ENCODE measurements at places on chromosomes 6 and 20.

- DNase-seq, result no peak
Observed at GRCh38 chr6:165752451-165752850, 89.4 kb upstream of the PDE10A start.

DNA sequence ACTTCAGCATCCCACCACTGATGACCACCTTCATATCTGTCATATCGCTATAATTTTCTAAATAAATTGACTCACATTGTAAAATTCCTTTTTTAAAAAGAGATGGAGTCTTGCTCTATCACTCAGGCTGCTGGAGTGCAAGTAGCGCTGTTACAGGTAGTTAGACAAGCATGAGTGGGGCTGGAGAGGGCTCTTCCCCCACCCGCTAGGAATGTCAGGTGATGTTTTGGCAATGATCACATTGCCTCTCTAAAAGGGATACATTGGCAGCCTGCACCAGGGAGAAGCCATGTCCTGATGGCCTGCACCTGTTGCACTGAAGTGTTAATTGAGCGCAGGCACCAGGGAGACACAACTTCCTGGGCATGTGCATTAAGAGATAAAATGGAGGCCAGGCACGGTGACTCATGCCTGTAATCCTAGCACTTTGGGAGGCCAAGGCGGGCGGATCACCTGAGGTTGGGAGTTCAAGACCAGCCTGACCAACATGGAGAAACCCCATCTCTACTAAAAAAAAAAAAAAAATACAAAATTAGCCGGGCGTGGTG is 16.9 kb upstream of the SLC22A16 start:
- no peak for DNase-seq

GRCh38 chr6:134436950-134437349 is 119.0 kb upstream of the SGK1 start:
- DNase-seq, result no peak

DNA sequence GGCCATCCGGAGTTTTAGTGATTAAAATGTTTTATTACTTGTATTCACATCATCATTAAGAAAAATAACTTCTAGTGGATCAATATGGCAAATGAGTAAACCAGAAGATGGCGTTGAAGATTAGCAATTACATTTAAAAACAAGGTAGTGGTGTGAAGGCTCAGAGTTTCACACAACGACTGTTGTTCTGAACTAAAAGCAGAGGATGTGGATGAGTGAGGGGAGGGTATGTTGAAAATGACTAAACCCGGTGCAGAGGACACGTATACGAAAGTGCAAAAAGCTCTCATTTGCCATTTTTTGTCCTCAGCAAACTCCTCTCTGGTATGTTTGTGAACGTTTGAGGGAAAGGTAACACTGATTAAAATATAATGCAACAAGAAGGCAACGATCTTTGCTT is 1.9 kb upstream of the IRF4 start:
- no peak for DNase-seq

- no peak for DNase-seq
Observed at GRCh38 chr20:54293526-54293925, 85.6 kb downstream of the PFDN4 start.

DNA sequence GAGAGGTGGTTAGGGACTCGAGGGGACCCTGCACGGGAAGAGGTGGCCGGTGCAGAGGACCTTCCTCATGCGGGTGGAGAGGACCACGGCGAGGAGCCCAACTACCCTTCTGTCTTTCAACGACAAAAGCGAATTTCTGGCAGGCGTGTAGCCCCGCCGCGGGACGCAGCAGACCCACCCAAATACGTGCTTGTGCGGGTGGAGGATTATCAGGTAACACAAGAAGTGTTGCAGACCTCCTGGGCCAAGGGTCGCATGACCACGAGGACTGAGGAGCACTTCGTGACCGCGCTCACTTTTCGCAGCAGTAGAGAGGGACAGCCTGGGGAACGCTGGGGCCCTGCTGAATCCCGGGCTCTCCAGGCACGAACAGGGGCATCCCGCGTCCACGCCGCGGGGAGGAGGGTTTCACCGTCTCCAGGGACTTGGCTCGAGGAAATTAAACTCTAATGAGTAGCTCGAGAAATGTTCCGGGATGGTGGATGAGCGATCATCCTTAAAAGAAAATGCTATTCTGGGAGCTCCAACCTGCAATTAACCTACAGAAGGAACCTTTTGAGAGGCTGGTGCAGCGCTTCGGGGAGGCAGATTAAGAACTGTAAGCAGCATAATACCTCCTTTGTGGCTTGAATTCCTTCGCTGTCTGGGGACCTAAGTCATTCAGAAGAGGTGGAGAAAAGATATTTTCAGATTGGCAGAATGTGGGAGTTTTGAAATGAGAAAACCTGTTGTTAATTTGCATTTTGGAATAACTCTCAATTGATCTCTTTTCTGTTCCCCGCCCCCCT is 804 bp downstream of the C6orf141 start:
- DNase-seq, result no peak

- DNase-seq, result no peak
Observed at GRCh38 chr6:159104163-159104925, 59.6 kb upstream of the TAGAP start.

- no peak for DNase-seq
Observed at GRCh38 chr6:93915961-93916360, 496.6 kb upstream of the EPHA7 start.

GRCh38 chr20:44733341-44734069 is 12.2 kb upstream of the KCNK15 start:
- no peak for DNase-seq

- DNase-seq, result no peak
Observed at GRCh38 chr6:122365775-122366403, 33.6 kb upstream of the HSF2 start.

- DNase-seq, result peak; percentile 36
Observed at GRCh38 chr6:144104898-144105487, 9.6 kb upstream of the SF3B5 start.

- no peak for DNase-seq
Observed at GRCh38 chr6:142857233-142857761, 87.7 kb downstream of the HIVEP2 start.

DNA sequence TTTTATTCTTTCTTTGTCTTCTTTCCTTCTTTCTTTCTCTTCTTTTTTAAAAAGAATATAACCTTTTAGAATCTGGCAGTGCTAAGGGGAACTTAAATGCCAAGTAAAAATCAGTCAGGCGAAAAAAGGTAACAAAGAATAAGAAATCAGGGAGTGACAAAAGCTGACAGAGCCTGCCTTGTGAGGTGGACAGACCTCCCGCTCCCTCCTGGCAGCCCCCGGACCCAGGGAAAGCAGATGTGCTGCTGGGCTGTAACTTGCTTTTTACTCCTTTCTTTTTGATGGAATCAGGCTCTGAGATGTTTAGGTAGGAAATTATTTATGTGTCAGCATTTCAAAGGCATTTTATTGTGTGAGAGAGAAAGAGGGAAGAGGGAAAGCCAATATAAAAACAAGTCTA is 95.5 kb upstream of the TRAF3IP2 start:
- DNase-seq, result no peak

- no peak for DNase-seq
Observed at GRCh38 chr6:53333439-53334408, 15.0 kb downstream of the ELOVL5 start.

DNA sequence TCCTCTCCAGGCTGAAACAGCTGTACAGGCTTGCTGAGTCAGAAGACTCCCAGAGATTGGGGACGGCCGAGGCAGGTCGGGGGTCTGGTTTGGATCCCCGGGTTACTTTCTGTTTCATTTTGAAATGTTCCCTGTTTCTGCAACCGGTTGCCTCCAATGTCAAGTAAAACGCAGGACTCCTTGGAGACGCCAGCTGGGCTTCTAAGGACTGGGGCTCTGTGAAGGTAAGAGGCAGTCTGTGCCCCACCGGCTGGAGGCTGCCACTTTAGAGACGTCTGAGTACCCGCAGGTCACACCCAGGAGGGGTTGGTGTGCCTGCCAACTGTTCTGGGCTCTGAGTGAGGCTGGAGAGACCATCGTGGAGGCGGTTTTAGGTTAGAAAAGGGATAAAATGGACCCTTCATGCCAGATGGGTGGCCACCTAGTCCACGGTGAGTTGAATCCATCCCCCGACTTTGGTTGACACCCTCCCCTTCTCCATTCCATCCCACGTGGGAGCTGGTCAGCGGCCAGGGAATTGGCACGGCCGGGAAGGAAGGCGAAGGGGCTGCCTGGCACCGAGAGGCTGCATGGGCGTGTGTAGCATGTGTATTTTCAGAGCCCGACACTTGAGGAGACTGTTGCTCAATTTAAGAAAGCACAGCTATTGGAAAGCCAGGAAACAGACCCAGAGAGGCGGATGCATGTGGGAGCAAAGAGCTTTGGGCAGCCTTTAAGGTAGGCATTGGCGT is 240.9 kb downstream of the PHACTR1 start:
- no peak for DNase-seq

DNA sequence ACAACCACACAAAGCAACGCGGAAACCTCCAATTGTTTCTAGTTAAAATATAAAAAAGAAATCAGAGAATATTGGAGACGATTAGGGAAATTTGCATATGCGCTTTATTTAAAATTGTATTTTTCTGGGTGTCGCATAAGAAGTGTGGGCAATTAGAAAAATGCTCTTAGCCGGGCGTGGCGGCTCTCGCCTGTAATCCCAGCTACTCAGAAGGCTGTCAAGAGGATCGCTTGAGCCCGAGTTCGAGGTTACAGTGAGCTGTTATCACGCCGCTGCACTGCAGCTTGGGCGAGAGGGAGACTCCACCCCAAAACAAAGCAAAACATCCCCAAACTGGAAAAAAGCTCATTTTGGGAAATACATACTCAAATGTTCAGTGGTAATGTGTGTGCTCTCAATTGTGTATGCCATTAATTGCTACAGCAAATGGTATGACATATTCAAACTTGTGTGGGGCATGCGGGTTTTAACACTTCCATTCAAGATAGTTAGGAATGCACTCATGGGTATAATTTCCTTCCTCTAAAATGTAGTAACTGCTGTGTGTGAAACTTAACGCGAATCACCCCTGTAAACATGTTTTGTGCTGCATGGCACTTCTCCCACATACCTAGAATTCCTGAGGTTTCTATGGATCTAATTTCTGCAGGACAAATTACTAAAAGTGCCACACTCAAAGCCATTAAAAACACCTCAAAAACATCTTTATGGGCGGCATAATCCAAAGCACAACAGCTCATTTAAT is 54.7 kb upstream of the HFE start:
- DNase-seq, result no peak

- DNase-seq, result no peak
Observed at GRCh38 chr6:106913111-106913510, 61.4 kb downstream of the CD24 start.

GRCh38 chr20:53809728-53810365 is 216.2 kb upstream of the ZNF217 start:
- no peak for DNase-seq

GRCh38 chr6:135145063-135145800 is 35.9 kb upstream of the MYB start:
- DNase-seq, result no peak

DNA sequence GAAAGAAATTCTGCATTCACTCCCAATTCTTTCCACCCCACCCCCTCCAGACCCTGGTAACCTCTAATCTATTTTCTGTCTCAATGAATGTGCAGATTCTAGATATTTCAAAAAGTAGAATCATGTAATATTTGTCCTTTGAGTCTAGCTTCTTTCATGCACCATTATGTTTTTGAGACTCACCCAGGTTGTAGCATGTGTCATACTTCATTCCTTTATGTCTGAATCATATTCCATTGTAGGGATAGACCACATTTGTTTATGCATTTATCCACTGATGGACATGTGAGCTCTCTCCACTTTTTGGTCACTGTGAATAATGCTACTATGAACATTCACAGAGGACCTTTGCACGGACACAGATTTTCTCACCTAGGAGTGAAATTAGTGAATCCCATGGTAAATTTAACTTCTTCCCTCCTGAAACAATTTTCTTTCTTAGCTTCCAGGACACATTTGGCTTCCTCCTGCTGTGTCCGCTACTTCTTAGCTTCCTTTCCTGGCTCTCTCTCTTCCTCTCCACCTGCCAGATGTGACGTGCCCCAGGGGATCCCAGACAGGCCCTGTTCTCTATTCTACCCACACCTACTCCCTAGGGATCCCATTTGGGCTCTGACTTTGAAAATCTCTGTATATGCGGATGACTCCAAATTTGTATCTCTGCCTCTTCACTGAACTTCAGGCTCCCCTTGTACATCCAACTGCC is 24.1 kb upstream of the ARFGEF2 start:
- DNase-seq, result no peak

DNA sequence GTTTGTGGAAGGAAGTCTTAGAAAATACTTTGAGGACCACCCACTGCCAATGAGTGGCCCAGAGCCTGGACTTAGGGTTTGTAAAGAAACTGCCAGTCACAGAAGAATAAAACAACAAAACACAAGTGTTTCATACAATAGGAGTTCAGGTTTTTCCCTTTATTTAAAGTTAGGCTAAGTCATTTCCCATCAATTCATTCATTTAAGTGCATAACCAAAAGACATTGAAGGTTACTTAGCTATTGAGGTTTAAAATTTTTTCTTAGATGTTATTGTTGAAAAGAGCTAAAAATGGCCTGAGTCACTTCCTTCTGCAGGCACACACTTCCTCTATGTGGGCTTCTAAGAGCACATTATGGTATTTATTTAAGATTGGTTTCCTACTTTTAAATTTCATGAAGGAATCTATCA is 54.2 kb downstream of the ARMC2 start:
- DNase-seq, result no peak

DNA sequence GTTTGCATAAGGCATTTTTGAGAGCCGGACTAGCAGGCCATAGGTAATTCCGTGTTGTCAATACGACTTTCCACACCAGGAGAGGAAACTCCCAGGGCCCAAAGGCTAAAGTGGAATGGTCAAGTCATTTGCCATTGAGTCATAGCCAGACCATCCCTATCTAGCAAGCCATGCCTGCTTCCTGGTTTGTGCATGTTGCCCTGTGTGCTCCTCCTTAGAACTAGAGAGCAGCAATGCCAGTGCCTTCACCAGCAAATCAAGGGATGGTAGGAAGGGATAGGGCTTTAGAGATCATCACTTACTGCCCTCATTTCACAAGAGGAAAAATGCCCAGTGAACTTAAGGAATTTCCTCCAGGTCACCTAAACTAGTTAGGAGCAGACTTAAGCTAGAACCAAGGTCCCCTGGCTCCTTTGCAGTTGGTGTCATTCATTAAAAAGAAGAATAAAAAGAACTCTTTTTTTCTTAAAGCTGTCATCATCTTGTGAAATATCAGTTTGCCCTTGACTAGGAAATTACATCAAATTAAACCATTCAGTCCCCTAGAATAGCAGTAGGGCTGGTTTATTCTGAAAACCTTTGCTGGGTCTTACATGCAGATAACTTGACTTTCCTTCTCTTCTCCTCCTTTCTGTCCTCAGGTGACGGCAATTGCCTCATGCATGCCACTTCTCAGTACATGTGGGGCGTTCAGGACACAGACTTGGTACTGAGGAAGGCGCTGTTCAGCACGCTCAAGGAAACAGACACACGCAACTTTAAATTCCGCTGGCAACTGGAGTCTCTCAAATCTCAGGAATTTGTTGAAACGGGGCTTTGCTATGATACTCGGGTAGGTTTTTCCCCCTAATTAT is 7.4 kb downstream of the TNFAIP3 start:
- no peak for DNase-seq

- DNase-seq, result no peak
Observed at GRCh38 chr6:160253714-160254113, 4.9 kb downstream of the SLC22A2 start.

DNA sequence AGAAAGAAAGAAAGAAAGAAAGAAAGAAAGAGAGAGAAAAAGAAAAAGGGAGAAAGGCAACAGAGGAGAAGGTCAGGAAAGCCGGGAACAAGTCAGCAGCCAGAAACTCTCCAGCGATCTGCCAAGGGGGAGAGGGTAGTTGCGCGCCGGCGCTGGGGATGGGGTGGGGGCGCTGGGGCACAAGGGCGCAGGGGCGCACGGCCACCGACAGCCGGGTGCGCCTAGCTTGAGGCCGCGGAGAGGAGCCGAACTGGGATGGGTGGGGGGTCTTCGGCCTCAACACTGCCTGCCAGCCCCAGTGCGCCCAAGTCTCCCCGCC is 533 bp upstream of the RSPO3 start:
- no peak for DNase-seq

GRCh38 chr20:39810309-39810708 is 848.2 kb downstream of the DHX35 start:
- DNase-seq, result no peak

Data from AG04449 (cell line).